ENCODE measurements at places on chromosomes 12 and 14.
A peak's percentile ranks its signal among the peaks of the same experiment; 100 is the strongest.

DNA sequence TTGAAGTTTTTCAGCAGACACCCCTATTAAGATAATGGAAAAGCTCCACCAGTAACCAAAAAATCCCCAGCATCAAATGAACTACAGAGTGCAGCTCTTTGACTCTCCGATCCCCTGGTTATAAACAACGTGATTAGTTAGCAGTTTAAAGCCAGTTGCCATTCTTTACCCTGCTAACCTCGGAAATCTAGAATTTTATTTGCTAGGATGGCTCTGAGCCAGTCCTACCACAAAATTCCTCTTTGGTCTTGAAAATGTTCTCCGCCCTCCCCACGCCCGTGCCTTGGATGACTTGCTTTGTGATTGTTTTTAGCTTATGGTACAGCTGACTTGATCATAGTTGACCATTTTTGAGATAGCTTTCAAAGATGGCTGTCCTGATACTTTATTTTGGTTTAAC lies 1.2 kb downstream of the KLHDC2 start:
- no peak for DNase-seq

DNA sequence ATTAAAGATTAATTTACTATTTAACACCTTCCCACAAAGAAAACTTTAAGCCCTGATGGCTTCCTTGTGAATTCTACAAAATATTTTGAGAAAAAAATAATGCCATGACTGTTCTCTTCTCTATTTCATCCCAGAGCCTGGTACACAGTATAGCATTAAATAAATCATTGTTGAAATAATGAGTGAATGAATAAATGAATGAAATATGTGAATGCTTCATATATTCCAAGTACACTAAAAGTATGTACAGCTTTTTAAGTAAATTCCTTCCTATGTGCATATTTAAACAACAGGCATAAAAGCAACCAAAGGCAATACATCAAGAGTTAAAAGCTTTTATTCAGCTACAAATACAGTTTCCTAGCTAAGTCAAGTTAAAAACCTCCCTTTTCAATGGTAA lies 144.9 kb upstream of the CCDC196 start:
- DNase-seq = no peak

DNA sequence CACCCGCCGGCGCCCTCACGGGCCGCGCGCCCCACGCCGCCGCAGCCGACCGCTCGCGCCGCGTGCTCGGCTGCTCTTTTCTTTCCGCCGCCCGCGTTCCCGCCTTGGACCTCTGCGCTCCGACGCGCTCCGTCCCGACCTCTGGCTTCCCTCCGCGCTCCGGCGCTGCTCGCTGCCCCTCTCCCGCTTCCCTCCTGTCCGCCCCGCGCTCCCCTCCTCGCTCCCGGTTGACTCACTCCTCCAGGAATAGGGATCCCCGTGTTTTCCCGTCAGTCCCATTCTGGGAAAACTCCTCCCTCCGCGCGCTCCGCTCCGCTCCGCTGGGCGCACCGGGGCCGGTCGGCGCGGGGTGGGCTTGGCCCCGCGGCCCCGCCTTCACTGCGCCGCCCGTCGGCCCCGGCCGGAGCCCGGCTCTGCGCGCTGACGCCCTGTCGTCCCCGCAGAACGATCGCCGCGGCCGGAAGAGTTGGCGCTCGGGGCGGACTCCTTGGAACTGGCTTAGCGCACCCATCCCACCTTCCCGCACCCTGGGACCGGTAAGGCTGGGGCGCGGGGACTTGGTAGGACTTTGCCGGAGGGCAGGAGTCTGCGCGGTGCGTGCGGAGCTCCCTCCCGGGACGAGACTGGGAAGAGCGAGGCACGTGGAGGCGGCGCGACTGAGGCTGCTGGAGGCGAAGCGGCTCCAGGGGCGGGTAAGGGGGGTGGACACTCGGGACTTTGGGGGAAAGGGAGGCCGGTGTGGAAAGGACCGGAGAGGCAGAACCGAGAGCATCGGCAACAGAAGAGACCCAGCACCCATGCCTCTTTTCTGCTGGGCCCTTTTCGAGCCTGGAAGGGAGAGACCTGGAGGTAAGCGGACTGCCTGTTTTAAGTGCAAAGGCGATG lies 550 bp downstream of the TEAD4 start:
- DNase-seq = no peak

DNA sequence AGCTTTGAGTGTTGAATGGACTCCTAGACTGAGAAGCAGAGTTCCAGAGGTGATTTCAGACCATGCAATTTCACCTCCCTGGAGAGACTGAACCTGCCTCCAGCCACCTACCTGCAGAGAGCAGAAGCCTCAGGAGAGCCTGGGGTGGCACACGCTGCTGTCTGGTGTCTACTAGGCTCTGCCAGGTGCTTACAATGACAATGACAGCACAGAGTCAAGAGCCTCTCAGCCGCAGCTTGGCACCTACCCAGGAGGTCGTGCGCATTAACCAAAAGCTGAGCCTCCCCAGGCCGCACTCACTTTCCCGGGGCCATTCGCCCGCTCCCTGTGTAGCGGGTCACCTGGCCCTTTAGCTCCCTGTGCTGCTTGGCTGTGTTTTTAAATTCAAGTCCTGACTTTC lies 63.2 kb downstream of the TESC start:
- no peak for DNase-seq

- DNase-seq = no peak
These were observed 311.4 kb upstream of the ATP2B1 start for GRCh38 chr12:90020014-90020413.

DNA sequence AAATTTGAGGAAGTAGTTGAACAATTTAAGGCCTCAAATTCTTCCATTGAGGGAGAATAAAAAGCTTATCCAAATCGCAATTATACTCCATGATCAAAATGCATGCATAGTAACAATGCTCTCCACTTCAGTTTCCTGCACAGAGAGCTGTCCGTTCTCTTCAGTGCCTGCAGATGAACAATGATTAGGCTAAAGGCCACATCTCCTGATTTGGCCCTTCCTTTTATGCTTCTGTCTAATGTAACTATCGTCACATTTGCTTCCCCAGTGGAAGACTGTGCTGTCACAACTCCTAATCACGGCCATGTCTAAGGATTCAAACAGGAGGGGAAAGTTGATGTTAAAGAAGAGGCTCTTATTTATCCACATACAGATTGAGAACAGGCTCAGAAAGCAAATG lies 113.6 kb upstream of the NPAS3 start:
- no peak for DNase-seq

DNA sequence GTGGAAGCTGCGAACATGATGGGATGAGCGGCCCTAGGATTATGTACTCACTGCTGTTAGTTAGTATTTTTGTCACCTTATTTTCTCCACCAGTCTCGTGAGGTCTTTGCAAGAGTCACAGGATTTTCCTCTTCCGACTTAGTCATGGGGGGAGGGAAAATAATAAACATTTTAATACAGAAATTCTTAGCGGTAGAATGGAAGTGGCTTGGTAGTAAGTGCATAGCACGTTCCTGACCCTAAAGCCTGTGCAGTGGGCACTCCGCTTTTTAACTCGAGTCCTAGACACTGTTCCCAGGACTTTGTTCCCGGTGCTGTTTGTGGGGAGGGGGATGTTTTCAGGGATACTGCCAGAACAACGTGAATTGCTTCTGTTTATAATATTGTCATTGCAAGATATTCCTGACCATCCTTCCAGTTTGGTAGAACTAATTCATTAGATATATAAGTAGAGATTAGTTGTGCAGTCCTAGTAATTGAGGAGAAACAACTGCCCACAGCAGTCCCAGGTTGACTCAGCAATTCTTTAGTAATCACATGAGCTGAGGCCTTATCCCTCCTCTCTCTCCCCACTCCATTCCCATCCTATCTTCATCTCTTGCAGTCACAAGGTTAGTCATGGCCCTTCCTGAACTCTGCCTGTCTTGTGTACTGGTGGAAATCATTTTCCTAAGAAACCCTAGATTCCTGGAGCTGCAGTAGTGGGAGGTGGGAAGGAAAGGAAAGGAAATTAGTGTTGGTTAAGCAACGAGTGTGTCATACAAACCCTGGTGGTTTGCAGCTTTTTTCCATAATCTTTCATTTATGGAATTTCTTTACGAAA lies 799 bp downstream of the SLC38A6 start:
- peak; percentile 34 for DNase-seq

- no peak for DNase-seq
These were observed 59.9 kb downstream of the BMP4 start for GRCh38 chr14:53896726-53897125.

DNA sequence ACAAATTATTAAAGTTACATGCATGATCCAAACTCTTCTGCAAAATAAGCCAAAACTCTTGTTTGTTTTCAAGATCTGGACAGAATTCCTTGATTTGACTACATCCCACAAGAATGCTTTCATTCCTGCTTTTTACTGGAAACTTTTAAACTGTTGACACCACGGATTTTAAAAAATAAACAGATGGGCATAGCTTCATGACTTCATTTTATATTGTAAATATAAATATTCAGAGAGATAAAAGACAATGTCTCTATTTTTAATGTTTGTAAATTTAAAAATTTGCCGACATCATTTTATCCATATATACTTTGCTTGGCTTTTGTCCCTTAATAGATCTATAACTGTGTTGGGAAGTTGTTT lies 134.3 kb upstream of the DCN start:
- DNase-seq = no peak

GRCh38 chr14:22630486-22630885 lies 13.7 kb downstream of the OR6J1 start:
- DNase-seq = no peak

GRCh38 chr12:72010356-72010755 lies 71.7 kb downstream of the TPH2 start:
- no peak for DNase-seq
